ENCODE measurements at places on chromosomes 5 and 9.

GRCh38 chr5:67065696-67066095 is 130.9 kb downstream of the CD180 start:
- DNase-seq = no peak

GRCh38 chr9:121620325-121620673 is 31.1 kb upstream of the DAB2IP start:
- no peak for DNase-seq

DNA sequence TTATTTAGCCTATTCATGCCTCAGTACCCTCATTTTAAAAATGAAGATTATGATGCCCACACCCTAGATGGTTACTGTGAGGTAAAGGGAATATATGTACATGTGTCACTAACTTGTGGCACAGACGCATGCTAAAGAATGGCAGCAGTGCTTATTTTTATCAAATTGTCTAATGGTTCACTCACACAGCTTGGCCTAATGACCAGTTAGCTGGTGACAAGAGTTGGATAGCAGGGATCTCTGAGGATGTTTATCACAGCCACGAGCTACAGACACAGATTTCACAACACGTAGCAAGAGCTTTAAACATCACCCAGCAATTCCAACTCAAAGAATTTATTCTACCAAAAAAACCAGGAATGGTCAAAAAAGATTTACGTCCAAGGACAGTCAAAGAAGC is 7.2 kb downstream of the BAG1 start:
- DNase-seq = no peak

GRCh38 chr5:107005653-107006052 is 665.1 kb downstream of the EFNA5 start:
- no peak for DNase-seq

DNA sequence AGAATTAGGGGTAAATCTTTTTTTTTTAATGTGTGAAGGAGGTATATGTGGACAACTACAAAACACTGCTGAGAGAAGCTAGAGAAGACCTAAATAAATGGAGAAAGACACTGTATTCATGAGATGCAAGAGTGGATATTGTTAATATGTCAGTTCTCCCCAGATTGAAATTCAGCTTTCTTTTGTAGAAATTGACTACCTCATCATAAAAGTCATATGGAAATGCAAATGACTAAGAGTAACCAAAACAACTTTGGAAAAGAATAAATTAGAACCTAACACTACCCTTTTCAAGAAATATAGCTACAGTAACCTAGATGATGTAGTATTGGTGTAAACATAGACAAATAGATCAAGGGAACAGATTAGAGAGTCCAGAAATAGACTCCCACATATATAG is 400.7 kb downstream of the ADGRV1 start:
- no peak for DNase-seq

DNA sequence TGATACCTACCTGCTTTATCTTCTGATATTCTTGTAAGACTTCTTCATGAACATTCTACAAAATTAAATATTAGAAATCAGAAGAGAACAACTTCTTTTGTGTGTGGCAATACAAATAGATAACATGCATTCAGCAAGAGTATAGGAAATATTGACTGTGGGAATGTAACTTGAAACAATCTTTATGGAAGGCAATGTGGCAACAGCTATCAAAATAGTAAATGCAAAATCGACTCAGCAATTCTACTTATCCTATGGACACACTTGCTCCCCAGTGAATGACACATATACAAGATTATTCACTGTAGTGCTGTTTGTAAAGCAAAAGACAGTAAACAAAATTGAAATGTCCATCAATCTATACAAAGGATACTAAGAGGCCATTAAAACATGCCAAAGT is 66.5 kb upstream of the GLRX start:
- DNase-seq = no peak

DNA sequence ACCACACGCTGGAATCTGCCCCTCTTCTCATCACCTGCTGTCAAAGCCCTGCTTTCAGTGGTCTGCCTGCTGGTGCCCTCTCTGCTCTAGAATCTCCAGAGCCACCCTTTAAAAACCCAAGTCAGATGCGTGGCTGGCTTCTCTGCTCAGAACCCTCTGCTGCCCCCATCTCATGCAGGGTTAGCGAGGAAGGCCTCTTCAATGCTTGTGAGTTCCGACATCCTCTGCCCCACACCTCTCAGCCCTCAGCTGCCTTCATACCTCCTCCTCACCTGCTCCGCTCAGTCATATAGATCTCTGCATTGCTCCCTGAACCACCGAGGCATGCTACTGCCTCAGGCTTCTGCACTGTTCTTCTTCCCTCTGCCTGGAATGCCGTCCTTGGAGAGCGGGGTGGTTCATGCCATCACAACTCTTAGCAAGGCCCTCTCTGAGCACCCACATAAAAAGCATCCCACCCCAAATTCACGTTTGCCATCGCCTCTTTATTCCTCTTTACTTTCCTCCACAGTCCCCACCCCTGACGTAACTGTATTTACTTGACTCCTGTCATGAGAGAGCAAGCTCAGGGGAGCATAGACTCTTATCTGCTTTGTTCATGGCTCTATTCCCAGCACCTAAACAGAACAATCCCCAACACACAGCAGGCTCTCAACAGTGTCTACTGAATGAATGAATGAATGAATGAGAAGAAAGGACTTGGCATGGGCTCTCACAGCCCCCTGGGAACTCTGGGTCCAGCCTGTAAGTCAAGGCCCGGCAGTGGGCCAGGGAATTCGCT is 10.4 kb downstream of the SHB start:
- no peak for DNase-seq

DNA sequence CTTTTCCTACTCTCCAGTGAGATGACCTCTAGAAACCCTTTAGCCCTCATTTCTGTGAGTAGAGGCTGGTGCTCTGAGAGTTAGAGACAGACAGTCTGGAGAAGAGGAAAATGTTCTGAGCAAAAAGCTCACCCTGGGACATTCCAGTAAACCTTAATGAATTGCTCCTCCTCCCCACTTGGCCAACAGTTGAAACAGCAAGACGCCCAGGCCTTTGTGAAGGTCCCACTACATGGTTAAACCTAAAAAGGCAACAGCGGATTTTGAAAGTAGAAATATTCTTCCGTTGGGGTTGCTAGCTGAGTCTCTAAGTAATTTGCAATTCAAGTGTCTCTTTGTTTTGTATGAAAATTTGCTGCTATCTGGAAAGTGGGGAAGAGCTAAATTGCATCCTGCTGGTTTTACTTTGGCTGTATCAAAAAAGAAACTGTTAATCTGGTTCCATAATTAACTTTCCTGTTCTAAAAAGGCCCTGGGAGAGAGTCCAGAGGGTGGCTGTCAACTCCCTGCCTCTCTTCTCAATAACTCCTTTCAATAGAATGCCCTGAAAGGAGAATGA is 63.8 kb downstream of the ATP10B start:
- no peak for DNase-seq

Data from activated T-cell treated with anti-CD3 and anti-CD28 coated beads for 24 hours (primary cell).